ENCODE measurements at places on chromosomes 6 and 20. TPM values are rescaled to one million over a fixed set of nuclear protein-coding genes. Genes with fewer than 3 reads are reported as not detected.

The OXT gene
- polyA plus RNA-seq, result not detected

- DNase-seq, result no peak
These were observed 6.4 kb downstream of the AARS2 start for GRCh38 chr6:44306710-44307109.

The LHFPL5 gene
- polyA plus RNA-seq, result not detected

GRCh38 chr20:41734506-41734945, 116.3 kb upstream of the CHD6 start:
- DNase-seq, result peak; percentile 4

Measured in muscle of arm (tissue), 14 donors.